ENCODE measurements at places on chromosomes 4 and X.
A peak's percentile ranks its signal among the peaks of the same experiment; 100 is the strongest.

- no peak for DNase-seq
Measured at GRCh38 chr4:151198748-151199147, 78.2 kb upstream of the PRSS48 start.

GRCh38 chr4:111573386-111573785 is 571.9 kb upstream of the FAM241A start:
- DNase-seq: no peak

- peak; percentile 6 for DNase-seq
Measured at GRCh38 chr4:1384675-1385372, 21.4 kb downstream of the NKX1-1 start.

GRCh38 chr4:55132775-55133174 is 7.4 kb upstream of the KDR start:
- peak; percentile 26 for DNase-seq

DNA sequence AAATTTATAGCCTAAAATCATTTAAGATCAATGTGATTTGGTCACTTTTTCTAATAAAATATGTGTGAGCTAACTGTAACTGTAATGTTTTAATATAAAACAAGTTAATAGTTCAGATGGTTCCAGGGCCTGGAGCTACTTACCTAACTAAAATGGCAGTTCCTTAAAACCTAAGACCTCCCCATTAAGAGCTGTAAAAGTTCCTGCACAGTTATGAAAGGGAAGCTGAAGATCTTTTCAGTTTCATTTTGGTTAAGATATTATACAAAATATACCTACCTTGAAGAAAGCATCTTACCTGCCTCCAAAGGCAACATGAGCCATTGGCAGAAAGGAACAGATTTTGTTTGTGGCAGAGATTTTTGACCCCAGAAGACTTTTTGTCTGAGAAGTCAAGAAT is 30.1 kb downstream of the HPF1 start:
- DNase-seq: no peak

DNA sequence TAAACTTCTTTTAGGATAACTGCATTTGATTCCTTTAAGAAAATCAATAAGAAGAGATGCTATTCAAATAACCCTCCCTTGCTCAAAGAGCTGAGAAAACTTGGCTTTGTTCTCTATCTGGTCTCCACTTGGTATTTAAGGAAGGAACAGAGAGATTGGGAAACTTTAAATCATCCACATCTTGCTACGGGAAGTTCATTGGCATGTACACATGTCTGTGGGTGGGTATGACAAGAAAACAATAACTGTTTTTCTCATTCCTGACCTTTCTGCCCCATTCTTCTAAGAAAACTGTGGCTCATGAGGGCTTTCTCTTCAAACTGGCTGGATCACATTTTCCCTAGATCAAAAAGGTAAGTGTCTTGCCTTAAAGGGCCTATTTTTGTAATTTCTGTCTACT is 6.0 kb downstream of the SEL1L3 start:
- no peak for DNase-seq

DNA sequence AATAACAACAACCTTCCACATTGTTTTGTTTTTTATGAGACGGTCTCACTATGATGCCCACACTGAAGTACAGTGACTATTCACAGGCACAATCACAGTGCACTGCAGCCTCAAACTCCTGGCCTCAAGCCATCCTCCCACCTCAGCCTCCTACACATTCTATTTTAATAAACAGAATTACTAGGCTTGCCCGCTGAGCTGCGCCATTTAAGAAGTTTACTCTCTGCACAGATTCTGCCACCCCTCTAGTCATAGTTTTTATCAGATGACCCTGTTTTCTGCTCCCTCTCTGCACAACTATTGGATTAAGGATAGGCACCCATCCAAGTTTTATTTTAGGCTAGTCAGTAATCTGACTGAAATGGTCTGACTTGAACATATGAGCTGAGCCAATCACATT is 11.3 kb upstream of the COX18 start:
- no peak for DNase-seq

DNA sequence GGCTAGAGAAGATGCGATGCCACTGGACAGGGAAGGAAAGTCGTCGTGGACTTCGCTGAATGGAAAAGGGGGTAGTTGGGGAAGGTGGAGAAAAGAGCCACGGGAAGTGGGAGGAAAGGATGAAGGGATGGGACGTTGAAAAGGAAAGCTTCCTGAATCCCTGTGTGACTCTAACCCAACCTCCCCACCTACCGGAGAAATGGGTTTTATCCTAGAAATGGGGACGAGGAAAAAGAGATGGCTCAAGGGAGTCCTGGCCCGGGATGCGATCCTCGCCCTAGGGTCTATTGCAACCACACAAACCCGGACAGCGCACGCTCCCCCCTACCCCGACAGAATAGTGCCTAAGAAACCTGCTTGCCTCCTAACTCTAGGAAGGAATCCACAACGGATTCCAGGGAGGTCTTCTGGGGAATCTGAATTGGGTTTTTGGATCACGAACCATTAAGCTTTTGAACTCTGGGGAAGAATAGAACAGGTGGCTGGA is 738 bp upstream of the TSPAN5 start:
- peak; percentile 43 for DNase-seq

- DNase-seq: peak; percentile 70
Measured at GRCh38 chr4:8594097-8595038, 1.8 kb downstream of the CPZ start.

GRCh38 chr4:187544461-187545053 is 451.0 kb upstream of the ZFP42 start:
- no peak for DNase-seq

DNA sequence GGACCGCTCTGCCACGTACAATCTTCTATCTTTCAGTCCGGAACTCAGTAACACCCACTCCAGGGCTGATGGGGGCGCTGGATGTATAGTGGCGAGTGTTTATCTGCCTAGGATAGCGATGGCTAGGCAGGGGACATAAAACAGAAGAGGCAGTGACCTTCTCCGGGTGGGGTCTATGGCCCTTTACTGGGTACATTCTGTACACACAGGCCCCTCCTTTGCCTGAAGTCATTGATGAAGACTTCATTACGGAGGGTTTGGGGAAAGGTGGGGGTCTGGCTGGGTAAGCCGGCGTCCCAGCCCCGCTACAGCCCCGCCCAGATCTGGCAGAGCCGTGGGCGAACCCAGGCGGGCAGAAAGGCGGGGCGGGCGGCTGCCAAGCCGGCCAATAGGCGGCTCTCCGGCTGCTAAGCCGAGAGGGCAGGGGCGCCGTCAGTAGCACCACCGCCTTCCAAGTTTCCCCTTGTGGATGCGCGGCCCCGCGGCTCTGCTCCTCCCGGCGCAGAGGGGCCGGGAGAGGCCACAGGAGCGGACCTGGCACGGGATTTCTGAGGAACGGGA is at the start of gene CHST7:
TSS of gene CHST7 (plus strand) at position 435 of the 561 bp plus-strand sequence. CDS start 167 bp downstream, outside the sequence.
- peak; percentile 70 for DNase-seq

GRCh38 chr4:7347981-7348380 is 86.7 kb downstream of the PSAPL1 start:
- no peak for DNase-seq

DNA sequence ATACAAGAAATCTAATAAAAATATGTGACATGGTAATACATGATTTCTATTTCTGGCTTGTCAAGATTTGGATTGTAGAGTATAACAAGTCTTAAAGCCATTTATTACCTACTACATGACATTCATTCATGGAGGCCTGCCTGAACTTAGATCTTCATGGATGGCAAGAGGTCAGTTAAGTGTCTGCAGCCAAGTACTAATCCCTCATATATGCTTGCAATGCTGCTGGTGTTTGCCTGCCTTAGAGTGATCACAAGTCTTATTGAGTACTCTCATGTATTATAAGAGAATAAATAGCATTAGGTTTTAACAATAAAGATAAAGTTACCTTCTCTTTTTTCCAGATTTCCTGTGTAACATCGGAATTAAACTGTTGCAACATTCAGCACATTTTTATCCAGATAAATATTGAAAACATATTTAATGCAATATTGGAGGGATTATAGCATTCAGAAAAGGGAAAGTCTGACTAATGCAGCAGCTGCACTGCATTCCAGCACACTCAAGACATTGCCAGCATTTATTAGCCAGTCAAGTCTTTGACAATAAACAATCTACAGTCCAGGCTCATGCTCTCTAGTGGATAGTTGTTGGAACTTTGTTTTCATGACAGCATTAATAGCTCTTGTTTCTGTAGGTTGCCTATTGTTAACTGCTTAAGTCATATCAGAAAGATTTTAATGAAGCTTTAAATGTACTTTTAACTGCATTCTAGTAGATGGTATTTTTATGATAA is 737.1 kb downstream of the FAT4 start:
- no peak for DNase-seq

- DNase-seq: no peak
Measured at GRCh38 chrX:131734621-131735020, 190.7 kb downstream of the OR13H1 start.

- DNase-seq: peak; percentile 24
Measured at GRCh38 chrX:1164322-1165288, 47.8 kb downstream of the CRLF2 start.

DNA sequence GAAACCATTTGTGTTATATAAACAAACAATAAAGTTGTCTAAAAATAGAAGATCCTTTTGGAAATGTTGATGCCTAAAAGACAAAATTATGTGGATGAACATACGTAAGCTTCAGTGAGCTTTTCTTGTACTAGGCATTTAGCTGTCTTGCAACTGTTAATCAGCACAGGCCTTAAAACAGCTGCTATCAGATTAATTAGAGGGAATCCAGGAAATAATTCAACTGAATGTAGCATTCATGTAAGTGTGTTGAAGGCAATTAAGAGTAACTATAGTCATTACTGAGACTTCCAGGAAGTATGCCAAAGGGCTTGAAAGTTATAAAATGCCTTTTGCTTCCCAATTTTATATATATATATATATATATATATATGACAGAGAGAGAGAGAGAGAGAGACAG is 248.7 kb downstream of the IL1RAPL1 start:
- no peak for DNase-seq

GRCh38 chr4:130125467-130125866 is 1029.5 kb downstream of the C4orf33 start:
- no peak for DNase-seq

DNA sequence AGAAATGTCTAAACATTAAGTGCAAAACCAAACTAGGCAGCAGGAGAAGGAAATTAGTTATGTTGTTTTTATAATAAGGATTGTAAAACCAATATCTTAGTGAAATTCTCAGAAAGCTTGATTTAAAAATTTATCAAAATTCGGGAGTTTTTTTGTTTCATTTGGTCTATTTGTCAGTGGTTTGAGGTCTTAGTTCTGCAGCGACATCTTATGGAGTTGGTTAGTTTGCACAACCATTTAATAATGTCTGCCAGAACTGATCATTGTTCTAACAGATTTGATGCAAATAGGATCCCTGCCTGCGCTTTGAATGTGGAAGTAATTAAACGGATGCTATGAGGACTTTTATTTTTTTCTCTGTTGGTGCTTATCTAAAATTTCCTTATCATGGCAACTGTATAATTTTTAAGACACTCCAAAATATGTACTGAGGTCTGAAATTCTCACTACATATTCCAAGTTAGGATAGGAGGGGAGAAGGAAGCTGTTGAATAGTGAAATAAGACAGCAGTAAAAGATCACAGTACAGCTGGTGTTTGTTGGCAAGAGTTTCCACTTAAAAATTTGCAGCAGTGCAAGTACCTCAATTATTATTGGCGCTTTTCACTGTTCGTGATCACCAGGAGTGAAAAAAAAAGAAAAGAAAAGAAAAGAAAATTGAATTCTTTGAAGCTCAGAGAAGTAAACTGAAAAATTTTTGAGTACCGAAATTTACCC is 2521.4 kb downstream of the ARAP2 start:
- DNase-seq: no peak
